ENCODE measurements at places on chromosomes 2 and 18. TPM values are rescaled to one million over a fixed set of nuclear protein-coding genes. Genes with fewer than 3 reads are reported as not detected.

CHRND gene
- not detected for total RNA-seq

DNA sequence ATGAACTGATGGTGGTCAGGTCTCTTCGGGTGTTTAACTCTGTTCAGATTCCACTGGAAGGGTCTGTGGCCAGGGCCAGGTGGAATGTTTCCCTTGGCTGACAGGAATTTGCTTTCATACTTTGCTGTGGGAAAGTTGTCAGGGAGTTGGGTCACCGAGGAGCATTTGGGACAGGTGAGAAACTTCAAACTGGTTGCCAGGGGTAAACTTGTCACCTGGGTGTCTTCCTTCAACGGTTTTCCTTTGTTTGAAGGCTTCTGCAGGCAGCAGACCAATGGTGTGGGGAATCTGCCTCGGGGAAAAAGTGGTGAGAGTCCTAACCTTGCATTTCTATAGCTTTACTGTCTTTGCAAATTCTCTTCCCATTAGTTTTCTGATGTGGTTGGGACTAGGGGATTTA, 92.2 kb downstream of the TGFA start:
- no peak for DNase-seq

DNA sequence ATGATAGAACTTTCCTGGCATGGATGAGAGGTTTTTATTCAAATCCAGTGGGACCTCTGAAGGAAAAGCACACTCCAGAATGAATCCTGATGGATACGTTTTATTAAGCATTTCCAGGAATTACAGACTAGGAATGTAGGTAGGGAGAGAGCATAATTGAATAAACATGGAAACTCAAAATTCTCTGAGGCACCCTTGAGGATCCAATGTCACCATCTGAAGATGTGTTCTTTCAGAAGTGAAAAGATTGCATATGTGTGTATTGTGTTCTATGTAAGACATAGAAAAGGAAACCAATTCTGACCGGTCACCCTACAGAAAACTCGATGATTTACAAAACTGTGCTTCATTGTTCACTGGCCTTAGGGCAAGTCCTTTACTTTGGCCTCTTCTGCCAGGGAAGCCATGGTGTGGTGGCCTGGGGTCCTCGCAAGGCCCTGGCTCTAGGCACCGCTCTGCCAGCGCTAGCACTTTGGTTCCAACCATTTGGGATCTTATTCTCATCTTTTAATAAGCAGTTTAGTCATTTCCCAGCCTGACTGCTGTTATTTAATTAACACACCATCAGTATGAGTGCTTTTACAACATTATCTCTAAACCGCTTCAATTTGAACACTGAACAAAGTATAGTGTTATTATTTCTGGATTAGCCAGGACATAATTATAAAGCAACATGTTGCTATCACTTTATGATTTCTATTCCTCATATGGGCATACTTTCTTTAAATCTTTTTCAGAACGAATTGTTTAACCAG, 4.5 kb upstream of the GKN1 start:
- no peak for DNase-seq

- no peak for DNase-seq
These were observed 102.9 kb upstream of the SCN1A start for GRCh38 chr2:166230724-166231070.

GRCh38 chr2:216298719-216299495, 73.4 kb downstream of the MARCHF4 start:
- peak; percentile 59 for DNase-seq

DNA sequence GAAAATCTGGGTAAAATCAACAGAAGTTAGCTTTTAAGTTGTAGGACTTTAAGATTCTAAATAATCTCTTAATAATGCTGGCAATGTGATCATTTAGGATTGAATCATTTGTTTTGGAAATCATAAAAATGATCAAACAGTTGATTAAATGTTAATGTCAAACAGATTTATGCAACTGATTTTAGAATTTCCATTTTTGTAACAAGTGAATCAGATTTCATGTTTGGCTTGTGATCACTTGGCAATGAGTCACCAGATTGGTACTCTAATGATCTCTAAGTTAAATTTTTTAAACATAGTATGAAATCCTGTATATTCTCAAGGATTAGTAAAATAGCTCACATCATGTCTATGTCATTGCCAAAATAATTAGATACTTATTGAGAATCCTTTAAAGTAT, 50.1 kb upstream of the UNC80 start:
- no peak for DNase-seq

DNA sequence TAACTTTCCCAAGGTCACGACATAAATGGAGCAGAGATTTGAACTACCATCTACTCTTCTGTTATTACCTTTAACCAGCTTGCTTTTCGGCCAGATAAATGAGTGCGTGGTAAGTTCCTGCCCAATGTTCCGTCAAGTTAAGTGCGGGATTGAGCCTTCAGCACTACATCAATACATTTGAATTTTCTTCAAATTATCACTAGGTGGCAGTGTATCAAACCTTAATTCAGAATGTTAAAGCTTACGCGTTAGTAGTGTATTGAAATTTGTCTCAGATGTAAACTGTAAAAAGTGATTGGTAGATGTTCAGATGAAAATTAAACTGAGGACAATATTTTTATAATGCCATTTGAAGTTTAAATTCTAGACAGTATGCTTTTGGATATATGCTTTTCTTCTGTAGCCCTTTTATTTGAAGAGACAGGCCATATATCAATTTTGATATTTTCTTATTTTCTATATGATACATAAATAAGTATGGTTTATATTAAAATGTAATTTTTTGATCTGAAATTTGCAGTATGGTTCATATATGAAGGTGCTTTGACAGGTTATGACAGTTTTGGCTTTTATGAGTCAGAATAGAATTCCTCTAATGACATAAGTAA, 681.3 kb downstream of the ADCYAP1 start:
- peak; percentile 42 for DNase-seq

DNA sequence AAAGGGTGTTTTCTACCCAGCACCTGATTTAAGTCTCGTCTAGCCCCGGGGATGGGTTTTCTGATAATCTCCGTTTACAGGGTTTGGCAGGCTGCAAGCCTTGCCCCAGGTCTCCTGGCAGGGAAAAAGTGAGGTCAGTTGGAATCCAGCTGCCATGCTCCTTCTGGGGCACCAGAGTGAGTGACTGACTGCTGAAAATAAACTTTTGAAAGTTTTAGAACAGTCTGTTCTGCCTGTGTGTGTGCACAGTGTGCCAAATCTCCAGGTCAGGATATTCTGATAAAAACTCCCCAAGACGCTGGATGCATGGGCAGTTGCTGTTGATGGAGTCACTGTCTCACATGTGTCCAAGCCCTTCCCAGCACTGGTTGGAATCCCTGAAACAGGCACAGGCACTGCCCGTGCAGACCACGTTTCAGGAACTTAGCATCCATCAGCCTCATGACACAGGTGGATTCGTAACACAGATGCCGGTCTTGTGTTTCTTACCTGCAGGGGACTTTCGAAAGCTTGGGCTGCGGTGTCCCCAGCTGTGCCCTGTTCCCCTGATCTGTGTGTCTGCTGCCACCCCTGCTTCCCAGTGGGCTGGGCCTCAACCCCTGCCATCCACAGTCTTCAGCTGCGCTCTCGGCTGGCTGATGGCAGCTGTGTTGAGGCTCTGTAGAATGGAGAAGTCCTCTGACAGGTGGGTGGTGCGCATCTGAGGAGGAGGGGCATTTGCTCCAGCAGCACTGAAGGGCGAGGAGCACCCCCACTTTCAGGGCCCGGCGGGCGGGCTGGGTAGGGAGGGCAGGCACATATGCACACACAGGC, 65.0 kb downstream of the SH3RF3 start:
- DNase-seq, result no peak

All from endothelial cell of umbilical vein (primary cell).